Central memory CD4-positive, alpha-beta T cell (primary cell): ENCODE measurements at places on chromosomes 4 and X.

DNA sequence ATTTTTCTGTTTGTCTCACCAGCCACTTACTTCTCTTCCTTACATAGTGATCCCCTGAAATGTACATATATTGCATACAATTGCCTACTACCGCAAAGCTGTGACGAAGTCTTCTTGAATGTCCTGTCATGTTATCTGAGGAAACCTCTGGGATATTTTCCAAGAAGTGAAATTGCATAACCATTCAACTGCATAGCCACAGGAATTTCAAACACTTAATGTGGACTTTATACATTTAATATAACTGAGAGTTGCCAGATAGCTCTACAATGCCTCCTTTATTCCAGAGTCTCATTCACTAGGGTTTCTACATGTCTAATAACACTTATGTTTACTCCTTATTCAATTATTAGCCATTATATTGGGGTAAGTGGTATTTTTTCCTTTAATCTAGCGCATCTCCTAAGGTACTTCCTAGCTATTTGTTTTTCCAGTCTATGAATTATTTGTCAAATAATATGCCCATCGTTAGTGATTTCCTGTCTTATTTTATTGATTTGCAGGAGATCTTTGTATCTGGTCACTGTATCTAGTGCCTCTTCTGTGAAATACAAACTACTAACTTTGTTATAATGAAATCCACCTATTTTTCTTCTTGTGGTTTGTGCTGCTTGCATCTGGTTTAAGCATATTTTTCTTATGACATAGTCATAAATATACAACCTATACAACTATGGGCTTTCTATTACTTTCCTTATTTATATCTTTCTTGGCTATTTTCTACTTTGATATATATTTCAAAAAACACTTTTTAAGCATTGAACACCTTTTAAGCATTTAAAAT is 69.2 kb upstream of the GRID2 start:
- no peak for DNase-seq

DNA sequence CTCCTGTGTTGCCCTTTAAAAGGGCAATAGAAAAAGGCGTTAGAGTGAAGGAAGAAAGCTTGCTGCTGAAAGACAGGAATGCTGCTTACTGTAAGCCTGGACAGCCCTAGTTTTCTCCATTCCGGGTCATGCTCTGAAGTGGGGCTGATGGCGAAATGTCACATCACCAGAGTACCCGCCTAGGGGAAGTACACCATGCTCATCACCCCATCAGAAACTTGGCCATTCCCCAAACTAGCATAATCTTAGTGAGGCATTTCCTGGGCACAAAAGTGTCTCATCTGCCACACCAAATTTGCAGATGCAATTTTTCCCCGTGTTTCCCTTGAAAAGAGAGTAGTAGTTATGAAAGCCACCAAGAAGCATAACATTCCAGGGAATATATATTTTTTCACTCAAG is 47.8 kb upstream of the CAMK2D start:
- DNase-seq: no peak

GRCh38 chrX:12701628-12702027 is 89.6 kb upstream of the PRPS2 start:
- DNase-seq: no peak

GRCh38 chr4:15343000-15343399 is 84.8 kb upstream of the C1QTNF7 start:
- no peak for DNase-seq

DNA sequence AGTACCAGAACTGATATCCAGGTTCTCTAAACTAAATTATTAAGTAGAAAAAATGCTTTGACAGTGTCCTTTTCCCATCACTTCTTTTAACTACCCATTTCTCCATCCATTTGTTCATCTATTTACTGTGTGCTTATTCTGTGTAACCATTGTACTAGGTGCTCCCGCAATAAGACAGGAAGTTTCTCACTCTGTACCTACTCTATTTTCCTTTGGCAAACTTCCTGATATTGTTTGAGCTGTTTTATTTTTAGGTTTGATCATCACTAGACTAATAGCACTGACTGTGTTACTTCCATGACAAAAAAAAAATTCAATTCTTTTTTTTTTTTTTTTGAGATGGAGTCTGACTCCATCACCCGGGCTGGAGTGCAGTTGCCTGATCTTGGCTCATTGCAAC is 102.5 kb upstream of the CASK start:
- no peak for DNase-seq

- DNase-seq: no peak
Measured at GRCh38 chr4:136725286-136726081, 806.8 kb downstream of the PCDH18 start.

DNA sequence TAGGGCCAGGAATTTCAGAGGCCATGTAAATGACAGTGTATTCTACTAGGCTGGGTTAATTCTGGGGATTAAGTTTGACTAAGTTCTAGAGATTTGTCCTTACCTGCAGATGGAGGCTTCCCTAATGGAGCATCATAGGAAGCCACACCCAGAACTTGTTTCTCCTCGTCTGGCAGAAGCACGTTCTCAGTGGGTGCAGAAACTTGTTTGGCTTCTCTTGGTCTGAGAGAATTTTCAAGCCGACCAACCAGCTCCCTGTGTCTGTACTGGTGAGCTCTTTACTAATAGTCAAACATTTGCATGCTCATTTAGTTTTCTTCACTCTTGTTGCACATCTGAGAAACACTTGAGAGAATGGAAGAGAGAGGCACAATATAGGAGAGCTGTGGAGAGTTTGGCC is 907 bp upstream of the ATP10D start:
- DNase-seq: no peak

DNA sequence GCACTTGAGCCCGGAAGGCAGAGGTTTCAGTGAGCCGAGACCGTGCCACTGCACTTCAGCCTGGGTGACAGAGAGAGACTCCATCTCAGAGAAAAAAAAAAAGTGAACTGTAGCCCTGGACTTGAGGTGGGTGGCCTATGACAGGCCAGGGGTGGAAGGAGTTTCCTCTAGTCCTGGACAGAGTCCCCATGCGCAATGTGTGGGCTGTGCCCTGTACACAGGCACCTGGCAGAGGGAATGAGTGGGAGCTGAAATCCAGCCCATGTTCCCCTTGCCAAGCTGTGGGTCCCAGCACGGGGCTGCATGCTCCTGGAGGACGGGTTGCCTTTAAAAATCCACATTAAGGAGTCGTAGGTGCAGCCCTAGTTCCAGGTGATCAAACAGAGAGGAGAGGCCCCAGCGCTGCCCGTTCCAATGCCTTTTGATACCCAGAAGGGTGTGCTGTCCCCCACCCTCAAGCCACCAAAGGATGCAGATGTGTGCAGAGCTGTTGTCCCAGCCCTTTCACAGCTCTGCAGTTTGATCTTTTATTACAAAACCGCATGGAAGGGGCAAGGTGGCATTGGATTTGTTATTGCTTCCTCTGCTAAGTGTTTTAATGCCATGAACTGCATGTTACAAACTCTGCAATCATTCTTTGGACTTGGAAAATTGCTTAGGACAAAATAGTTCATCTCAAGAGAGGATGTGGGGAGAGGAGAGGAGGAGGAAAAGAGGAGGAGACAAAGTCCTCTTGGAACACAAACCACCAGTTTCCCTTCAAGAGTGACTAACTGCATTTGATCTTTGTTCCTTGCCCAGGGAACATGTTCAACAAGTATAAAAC is 38.0 kb upstream of the PDK3 start:
- no peak for DNase-seq

- DNase-seq: no peak
Measured at GRCh38 chrX:70422851-70423341, at the start of gene GDPD2. TSS of gene GDPD2 (plus strand) at chrX:70423314. CDS start at chrX:70424985, 1,671 bp downstream.

DNA sequence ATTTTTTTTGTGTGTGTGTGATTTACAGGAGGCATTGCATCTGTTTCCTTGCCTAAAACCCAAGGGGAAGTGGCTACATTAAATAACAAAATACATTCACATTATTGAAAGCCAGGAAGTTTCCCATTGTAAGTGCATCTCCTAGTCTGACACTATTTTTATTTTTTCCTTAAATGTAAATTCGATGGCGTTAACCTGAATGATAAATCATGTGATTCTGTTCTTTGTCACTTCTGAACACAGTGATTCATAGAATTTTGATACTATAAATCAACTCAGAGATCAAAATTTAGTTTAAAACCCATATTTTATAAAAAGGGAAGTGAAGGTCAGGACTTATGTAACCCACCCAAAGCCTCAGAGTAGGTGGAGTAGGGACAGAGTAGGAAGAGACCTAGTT is 258.1 kb downstream of the GABRG1 start:
- DNase-seq: no peak

DNA sequence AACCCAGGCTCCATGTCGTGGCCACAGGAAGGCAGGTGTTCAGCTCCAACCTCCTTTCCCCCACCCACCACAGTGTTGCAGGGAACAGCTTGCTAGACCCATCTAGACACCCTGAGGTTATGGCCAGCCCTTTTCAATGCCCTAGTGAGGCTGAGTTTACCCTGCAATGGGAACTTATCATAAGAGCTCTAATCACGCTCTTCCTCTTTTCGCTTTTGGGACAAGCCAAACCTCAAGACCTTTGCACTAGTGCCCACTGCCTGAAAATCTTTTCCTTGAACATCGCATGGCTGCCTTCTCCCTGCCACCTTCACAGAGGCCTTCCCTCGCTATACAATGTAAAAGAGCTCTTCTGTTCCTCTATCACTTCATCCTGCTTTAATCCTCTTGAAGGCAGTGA is 2.4 kb upstream of the FGFBP2 start:
- DNase-seq: no peak

DNA sequence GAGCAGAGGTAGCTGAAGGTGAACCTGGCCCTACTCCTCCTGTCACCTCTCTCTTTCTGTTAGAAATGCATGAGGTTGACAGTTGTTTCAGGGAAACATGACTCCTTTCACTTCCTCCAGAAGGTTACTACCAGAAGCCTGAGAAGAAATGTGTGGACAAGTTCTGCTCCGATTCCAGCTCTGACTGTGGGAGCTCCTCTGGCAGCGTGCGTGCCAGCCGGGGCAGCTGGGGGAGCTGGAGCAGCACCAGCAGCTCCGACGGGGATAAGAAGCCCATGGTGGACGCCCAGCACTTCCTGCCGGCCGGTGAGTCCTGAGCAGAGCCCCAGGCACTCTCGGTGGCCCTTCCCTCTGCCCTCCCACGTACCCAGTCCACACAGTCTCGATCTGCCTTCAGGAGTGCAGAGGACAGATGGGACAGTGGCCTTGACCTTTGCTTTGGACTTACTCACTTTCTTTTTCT is 61.3 kb upstream of the TLR2 start:
- DNase-seq: no peak

DNA sequence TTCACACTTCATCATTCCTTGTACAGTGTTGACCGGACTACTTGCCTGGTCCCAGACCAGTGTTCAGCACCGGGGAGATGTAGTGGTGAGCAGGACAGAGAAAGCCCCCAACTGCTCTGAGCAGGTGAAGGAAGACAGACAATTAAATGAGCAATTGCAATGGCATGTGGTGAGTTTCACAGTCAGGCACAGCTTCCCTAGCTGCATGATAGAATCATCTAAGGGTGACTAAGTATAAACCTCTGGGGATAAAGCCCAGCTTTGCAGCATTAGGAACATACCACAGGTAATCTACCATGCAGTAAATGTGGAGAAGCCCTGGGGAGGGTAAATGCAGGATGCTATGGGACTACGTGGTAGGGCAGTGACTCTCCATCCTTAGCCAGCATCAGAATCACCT is 47.8 kb downstream of the TMA16 start:
- no peak for DNase-seq

DNA sequence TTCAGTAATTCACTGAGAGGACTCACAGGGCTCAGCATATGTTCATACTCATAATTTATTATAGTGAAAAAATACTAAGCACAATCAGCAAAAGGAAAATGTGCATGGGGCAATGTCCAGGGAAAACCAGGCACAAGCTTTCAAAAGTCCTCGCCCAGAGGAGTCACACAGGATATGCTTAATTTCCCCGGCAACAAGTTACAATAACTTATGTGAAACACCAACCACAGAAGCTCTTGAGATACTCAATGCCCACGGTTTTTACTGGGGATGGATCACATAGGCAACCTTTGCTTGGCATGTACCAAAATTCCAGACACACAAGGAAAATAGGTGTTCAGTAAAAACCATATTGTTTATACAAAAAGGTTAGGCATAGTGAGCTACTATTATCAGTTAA is 38.5 kb upstream of the STPG2 start:
- DNase-seq: no peak

DNA sequence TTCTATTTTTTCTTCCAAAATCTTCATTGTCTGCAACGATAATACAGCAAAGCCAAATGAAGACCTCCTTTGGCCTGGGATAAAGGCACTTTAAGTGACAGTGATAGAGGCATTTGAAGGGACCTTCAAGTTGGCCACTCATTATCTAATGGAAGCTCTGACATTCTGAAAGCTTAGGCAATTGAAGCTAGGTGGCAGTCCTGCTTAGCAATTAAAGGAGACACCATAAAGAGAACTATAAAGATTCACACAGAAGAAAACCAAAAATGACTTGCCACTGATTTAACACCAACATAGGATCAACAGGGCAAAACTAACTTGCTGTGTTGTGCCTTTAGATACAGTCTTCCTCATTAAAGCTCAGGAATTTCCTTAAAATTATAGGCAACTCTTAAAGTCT is 103.3 kb upstream of the TSPAN7 start:
- no peak for DNase-seq

DNA sequence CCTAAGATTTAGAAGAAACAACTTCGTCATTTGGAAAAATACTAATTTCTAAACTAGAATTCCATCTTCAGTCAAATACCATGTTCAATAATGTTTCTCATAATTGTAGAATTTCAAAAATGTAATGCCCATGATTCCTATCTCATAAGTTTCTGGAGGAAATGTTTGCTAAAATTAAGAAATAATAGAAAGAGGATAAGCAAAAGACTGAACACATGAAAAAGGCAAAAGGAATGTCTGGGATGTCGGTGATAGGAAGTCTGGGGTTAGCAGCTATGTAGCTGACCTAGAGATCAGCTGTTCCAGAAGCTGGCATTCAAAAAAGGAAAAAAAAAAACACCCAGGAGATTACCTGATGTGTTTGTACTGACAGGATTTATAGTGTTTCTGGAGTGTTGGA is 18.9 kb upstream of the PCDH10 start:
- no peak for DNase-seq

GRCh38 chr4:16443504-16444088 is 217.3 kb upstream of the TAPT1 start:
- no peak for DNase-seq

GRCh38 chrX:10507876-10508275 is 112.5 kb downstream of the MID1 start:
- no peak for DNase-seq

DNA sequence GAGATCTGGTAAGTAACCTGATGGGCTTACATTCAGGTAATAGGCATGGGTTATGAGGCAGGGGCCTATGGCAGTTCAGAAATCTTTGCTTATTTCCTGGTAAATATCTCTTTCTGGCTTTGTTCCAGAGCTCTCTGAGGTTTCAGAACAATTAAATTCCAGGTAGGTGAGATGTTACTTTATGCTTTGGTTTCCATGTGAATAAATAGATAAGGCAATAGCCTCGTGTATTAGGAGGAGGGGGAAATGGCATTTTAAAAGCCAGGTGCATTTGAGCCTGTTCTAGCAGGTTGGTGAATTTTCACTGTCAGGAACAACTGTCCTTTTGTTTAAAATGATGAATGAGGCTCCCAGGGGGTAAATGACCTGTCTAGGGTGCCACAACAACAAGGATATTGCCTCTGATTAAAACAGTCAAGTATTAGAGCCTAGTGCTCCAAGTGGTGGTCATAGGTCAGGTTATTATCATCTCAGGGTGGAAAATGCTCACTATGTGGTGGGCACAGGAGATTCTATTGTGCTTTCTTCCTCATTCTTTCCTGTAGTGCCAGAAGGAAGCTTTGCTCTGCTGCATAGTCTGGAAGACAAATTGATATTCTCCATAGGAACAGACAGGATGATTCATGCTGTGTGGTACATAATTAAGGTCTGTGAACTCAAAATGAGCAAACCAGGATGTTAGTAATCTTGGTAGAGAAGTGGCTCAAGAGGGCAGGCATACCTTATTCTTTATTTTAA is 296.2 kb downstream of the INPP4B start:
- DNase-seq: no peak
